Stimulated activated CD8-positive, alpha-beta memory T cell treated with anti-CD3 and anti-CD28 coated beads, Interleukin-4, amount 100 ng/mL, for 1 hour (primary cell): ENCODE measurements at places on chromosomes 1 and 21.

- DNase-seq: no peak
Measured at GRCh38 chr1:200184196-200184595, 156.7 kb downstream of the NR5A2 start.

DNA sequence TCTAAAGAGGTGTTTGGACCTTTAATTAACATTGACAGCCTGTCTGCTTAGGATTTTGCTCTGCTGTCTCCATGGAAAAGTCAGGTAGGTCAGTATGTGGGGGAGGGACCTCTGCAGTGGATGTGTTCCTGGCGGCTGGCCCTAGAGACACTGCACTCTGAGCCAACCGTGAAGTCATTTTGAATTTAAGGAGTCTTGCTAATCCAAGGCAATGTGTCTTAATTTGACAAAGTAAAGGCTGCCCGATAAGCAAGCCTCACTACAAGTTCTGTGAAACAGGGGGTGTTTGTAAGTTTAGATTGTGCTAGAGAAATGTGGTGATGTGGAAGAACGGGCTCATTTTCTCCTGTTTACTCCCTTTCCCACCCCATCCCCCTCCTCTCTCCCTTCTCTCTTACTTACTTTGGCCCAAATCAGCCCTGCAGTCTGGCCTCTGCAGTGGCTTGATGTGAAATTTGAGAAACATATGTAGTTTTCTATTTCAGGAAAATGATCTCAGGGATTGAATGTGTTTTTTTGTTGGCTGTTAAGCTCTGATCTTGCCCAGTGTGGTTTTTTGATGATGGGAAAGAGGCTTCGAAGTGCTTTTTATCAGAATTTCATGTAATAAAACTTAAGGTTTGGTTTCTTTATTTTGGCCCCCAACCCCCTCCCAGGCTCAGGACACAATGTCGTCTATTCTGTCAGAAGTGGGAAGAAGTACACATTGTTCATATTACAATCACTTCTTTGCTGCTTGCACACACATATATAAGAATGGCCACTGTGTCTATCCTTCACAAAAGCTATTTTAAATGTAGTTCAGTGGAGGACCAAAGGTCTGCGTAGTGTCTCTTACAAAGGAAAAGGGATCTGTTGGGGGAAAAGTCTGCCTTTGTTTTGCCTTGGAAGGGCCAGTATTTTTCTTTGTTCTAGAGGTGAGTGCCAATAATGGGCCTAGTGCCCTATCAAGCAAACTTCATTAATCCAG lies 96.6 kb downstream of the FGGY start:
- no peak for DNase-seq

DNA sequence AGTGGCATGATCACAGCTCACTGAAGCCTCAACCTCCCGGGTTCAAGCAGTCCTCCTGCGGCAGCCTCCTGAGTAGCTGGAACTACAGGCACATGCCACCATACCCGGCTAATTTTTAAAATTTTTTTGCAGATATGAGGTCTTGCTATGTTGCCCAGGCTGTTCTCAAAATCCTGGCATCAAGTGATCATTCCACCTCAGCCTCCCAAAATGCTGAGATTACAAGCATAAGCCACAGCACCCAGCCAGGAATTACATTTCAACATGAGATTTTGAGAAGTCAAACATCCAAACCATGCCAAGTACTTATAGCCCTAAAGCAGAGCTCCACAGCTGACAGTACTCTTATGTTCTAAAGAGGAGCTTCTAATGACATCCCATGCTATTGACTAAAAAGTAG lies 200.1 kb downstream of the FCRL5 start:
- DNase-seq: no peak

- no peak for DNase-seq
Measured at GRCh38 chr21:25837533-25838265, 102.9 kb downstream of the GABPA start.

GRCh38 chr1:93591676-93592550 lies 89.7 kb downstream of the BCAR3 start:
- DNase-seq: no peak

DNA sequence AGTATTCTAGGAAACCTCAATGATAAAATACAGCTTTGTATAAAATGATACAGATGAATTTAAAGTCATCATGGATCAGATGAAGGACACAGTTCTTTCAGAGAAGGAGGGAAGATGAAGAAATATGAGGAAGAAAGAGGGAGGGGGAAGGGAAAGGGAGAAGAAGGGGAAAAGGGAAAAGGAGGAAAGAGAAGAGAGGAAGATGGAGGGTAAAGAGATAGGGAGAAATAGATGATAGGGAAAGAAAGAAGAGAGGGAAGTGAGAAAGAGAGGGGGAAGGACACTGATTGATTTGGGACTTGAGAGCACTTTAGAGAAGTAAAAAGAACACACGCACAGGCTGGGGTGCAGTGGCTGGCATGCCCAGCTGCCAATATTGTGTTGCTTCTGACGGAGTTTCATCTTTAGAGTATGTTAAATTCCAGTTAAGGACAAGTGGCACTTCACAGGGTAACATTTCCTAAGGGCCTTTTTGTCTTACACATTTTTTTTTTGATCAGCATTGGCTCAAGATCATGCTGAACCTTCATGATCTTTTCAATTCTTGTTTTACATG lies 235.9 kb upstream of the DMRTA2 start:
- no peak for DNase-seq

DNA sequence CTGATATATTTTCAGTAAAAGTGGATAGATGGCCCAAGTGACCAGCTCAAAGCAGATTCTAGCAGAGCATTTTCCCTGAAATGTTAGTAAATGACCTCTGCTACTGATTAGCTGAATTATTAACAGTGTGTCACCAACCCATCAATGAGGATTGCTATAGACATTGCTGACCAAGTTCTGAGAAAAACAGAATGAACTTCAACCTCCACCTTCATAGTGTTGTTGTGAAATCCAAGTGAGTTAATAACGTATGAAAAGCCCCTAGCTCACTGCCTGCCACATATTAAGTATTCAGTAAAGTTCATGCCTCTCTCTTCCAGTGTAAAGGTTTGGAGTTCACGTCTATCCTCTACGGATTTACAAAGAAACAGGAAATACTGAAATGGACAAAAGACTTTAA lies 15.8 kb downstream of the PLPP3 start:
- DNase-seq: no peak

DNA sequence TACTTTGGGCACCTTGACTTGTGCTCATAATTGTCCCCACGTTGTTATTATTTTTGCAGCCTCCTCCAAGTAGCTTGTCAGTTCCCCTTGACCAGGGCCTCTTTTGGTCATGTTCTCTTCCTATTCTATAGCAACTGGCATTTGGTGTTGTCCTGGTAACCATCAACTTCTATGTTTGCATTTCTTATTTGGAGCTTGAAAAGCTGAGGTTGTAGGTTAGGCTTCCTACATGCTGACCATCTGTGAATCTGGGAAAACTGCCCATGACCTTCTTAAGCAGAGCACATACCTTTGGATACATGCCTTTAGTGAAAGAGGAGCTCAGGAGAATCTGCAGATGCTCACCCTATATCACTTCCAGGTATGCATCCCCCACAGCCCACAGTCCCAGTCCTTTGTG lies 160.8 kb downstream of the HHAT start:
- no peak for DNase-seq

DNA sequence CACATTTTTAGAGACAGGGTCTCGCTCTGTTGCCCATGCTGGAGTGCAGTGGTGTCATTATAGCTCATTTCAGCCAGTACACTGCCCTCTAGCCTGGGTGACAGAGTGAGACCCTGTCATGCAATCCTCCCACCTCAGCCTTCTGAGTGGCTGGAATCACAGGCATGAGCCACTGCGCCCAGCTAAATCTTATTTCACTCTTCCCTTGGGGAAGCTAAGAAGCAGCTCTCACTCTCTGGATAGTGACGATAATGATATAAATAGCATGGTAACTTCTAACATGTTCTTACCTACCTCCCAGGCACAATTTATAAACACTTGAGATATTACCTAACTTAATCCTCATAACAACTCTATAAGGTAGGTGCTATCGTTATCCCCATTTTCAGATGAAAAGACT lies 24.9 kb downstream of the IQGAP3 start:
- no peak for DNase-seq

DNA sequence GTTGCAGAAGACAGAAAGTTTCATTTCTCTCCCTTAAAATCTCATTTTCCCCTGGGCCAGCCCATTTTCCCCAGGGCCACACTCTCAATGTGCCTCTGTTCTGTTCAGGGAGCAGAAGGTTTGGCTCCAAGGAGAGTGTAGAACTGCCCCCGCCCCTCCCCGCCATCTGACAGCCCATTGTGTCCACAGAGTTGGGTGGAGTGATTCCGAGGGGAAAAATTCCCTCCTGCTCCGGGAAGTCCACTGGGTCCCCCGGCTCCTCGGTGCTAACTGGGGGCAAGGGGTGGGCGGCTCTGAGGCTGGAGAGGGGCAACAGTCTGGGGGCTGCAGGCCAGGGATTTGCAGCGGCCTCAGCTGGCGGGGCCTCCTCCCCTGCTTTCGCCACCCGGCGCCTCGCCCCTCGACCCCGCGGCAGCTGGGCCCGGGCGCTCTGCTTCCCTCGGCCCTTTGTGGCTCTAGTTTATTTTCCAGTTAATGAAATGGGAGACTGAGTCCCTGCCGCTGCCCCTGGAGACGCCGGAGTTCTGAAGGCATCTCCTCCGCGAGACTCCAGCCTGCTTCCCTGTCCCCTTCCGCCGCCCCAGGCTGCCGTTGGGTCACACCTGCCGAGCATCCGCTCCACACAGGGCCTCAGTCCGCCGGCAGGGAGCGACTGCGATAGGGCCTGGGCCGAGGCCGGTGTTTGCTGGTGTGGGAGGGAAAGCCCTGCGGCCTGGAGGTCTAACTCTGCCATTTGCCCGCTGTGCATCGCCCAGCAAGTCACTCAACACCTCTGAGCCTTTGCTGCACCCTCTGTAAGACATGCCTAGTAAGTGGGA lies 14.7 kb upstream of the KIRREL1 start:
- DNase-seq: no peak

DNA sequence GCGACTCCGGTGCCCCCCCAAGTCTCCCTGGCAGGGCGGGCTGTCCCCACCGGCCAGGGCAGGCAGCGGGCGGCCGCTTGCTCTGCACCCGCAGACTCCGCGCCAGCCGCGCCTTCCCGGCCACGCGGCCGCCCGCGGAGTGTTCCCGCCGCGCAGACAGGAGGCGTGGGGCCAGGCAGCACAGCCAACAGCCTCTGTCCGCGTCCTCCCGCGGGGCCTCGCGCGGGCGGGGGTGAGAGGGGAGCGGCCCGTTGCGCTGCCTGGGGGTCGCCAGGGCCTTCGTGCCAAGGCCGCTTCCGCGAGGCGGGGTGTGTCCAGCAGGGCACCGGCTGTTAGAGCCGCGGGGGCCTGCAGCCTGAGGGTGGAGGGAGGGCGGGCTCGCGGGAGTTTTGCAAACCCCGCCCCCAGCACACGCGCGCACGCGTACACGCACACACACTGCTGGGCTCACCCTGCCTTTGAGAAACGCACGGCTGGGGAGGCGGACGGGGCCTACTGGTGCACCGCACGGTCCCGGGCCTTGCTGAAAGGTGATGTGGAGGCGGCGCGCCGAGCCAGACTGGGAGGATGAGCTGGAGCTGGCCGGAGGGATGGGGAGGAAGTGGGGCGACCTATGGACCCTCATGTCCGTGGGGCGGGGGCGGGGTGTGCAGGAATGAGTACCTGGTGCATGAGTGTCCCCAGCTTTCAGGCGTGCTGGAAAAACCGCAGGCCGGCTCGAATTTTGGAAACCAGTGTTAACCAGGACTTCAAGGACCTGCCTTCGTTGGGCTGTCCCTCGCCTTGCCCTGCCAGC lies 41.5 kb downstream of the KIAA1614 start:
- peak; percentile 18 for DNase-seq

- DNase-seq: no peak
Measured at GRCh38 chr1:74584185-74584584, 71.8 kb upstream of the LRRC53 start.

- no peak for DNase-seq
Measured at GRCh38 chr1:47578026-47578720, 140.3 kb downstream of the FOXD2 start.

DNA sequence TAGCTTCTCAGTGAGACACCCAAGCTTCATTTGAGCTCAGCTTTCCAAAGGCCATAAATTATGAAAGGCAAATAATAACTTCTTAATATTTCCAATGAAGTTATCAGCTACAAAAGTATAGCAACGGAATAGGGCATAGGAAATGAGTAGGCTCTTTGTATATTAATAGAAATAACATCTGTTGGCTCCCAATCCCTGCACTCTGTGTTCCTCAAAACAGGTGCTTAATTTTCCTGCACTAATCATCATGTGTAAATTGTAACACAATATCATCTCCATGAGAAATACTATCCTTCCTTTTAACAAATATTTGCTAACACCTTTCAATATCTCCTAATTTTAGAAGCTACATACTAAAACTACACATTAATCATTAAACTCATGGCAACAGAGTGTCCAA lies 19.2 kb upstream of the IFI44L start:
- DNase-seq: no peak

GRCh38 chr1:180065408-180065807 lies 89.3 kb upstream of the QSOX1 start:
- DNase-seq: no peak

DNA sequence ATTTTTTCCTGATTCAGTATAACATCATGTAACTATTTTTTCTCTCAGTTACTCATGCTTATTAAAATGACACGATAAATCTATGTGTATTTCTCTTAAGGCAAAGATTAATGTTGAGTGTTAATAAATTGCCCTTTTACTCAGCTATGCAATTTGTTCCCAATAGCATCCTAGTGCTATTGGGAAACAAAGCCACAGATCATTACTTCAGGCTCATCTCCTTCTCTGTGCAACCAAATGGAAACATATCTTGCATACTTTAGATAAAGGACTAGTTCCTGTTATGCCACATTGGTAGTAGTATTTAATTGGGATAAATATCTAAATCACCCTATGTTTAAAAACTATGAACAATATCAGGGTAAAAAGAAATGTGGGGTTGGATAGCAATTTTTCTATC lies 106.2 kb downstream of the PLPPR4 start:
- no peak for DNase-seq

DNA sequence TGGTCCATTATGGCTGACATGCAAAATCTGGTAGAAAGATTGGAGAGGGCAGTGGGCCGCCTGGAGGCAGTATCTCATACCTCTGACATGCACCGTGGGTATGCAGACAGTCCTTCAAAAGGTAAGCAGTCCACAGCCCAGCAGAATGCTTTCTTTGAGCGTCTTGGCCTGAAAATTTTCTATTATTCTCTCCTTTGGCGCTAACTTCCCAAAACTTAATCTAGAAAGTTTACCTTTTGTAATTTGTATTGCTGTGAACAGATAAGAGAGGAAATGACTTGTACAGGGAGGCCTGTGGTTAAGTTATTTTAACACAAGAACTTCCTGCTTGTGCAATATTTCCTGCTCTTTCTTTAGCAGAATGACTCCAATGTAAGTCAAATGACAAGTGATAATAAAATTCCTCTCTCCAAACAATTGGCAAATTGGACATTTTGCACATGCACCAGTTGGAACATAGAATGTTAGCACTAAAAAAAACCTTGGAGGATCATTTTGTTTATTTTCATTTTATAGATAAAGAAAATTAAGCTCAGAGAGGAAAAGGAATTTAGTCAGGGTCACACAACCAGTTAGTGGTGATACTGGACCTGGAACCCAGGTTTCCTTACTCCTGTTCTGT lies 18.9 kb downstream of the CAP1 start:
- DNase-seq: no peak

GRCh38 chr1:212533148-212533517 lies 75.4 kb upstream of the ATF3 start:
- no peak for DNase-seq
